ENCODE measurements at places on chromosomes 16 and 17. TPM values are rescaled to one million over a fixed set of nuclear protein-coding genes. Genes with fewer than 3 reads are reported as not detected.

DNA sequence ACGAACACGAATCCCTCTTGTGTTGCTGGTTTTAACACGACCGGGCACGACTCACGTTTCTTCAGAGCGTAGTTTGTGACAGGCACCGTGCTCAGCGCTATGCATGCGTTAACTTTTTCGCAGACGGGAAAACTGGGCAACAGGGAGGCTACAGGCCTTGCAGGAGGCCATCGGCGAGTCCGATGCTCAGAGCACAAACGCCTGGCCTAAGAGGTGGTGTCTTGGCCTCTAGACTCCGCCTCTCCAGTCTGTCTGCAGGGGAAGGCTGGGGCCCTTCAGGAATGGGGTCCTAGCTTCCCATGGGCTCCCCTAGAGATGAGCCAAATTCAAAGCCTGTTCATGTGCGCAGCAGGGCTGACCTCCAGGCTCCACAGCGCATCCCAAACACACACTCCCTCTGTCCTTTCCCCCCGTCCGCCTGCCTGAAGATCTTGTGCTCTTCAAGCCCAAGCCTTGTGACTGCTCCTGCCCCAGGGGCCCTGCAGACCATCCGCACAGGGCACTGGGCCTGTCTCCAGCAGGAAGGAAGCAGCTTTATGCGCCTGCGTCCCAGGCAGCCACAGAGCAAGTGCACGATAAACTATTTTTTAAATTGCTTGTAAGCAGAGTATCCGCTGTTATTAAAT is 3.1 kb downstream of the CLCN7 start:
- DNase-seq, result no peak

DNA sequence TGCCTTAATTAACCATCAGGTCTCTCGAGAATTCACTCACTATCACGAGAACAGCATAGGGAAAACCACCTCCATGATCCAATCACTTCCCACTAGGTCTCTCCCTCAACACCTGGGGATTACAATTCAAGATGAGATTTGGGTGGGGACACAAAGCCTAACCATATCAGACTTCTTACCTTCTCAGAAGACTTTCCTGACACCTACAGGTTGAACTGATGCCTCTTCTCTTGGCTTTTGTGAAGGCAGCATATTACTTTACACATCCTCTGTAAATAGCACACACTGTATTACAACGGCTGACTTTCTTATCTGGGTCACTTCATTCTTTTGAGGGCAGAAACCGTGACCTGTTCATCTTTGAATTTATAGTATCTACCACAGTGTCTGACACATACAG is 23.6 kb downstream of the BMERB1 start:
- no peak for DNase-seq

DNA sequence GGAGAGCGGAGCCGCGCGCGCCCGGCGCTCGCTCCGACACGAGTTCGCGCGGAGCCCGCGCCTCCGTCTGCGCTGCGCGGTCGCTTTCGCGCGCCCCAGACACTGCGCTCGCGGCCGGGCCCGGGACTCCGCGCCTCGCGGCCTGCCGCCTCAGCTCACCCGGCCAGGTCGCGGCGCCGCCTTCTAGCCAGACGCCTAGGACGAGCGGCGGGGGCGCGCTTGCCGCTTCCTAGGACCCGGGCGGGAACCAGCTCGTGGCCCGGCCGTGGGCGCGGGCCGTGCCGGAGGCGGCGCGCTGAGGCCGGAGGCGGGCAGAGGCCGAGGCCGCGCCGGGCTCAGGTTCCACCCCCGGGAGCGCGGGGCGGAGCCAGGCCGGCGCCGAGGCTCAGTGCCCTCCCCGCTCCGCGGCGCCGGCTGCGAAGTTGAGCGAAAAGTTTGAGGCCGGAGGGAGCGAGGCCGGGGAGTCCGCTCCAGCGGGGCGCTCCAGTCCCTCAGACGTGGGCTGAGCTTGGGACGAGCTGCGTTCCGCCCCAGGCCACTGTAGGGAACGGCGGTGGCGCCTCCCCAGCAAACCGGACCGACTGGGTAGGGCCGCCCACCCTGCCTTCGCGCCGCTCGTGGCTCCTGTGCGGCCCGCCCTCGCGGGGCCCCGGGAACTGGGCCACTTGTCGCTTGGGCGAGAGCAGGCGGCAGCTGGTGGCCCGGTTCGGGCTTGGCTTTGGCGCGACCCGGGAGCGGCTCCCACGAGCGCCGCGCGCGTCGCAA is at the start of gene SPHK1:
SPHK1 (plus strand) TSS at position 388 of the 765 bp plus-strand sequence. CDS start 1,036 bp downstream, outside the sequence.
- peak; percentile 77 for DNase-seq

GRCh38 chr16:732936-733335 is 6.0 kb downstream of the HAGHL start:
- DNase-seq, result no peak

GRCh38 chr16:57637965-57638364 is 9.5 kb downstream of the ADGRG1 start:
- DNase-seq, result no peak

- DNase-seq, result no peak
Measured at GRCh38 chr17:16122697-16123434, 92.5 kb downstream of the NCOR1 start.

GRCh38 chr17:28071891-28072606 is 29.6 kb downstream of the NLK start:
- DNase-seq, result no peak

- DNase-seq, result no peak
Measured at GRCh38 chr16:50257876-50258275, 8.5 kb upstream of the ADCY7 start.

- no peak for DNase-seq
Measured at GRCh38 chr17:13806092-13806491, 204.4 kb upstream of the HS3ST3A1 start.

- no peak for DNase-seq
Measured at GRCh38 chr17:10398352-10398751, 23.4 kb downstream of the MYH8 start.

DNA sequence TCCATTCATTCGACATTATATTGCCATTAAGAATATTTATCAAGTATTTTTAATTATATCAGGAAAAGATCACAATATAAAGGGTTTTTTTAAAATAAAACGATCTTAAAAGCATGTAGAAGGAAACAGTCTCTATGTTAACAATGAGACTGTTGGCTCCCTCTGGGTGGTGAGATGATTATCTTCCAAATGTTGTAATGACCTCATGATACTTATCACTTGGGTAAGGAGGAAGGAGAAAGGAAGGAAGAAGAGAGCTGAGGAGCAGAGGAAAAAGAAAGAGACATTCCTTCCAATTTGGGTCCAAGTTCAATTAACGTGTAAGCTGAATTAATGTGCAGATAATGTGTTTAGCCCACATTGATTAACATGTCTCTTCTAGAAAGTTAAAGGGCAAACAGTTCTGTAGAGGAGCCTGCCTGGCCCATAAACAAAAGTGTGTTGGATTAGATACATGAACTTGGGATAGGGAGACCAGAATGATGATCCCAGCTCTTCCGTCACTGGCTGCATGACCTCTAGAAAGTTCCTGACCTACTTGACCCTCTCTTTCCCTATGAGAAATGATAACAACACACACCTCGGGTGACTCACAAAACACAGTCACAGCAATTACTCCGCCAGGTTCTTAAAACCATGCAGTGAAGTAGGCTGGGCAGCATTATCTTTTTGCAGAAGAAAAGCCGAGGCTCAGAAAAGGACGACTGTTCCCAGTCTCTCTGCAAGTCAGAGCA is 32.0 kb downstream of the PIMREG start:
- DNase-seq, result no peak

DNA sequence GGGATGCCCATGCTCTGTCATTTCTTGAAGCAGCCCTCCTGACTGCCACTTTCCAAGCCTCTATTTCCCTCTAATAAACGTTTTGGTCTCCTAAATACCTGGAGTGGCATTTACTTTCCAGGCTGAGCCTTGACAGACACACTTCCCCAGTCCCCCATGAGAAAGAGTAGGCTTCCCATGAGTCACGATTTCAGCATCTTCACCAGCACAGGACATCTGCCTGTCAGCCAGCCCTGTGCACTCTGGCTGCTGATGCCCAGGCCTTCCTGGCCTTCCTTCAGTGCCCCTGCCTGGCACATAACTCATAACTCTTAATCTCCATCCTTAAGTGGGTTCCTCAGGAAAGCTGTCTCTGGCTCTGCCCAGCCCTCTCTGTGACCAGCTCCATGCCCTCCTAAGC is 30.8 kb upstream of the GAS7 start:
- DNase-seq, result no peak

GRCh38 chr17:72862276-72862999 is 230.1 kb downstream of the SLC39A11 start:
- no peak for DNase-seq

DNA sequence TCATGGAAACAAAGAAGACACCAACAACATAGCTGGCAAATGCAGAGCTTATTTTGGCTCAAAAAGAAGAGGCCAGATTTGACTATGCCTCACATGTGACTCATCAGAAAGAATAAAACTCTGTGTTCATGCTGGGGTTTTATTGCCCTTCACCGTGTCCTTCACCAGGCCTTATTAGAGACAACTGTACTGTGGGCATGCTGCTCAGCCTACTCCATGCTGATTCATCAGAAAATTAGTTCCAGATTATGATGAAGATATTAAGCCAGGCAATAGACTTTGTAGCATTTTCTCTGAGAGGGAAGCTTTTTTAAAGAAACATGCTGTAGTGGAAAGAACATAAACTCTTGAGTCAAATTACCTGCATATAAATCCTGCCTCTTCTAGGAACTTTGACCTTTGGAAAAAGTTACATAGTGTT is 89.8 kb downstream of the CYB561 start:
- DNase-seq, result no peak

GRCh38 chr17:44844390-44844830 is 3.3 kb upstream of the HIGD1B start:
- DNase-seq, result no peak

GRCh38 chr16:28990375-28991040 is 5.7 kb downstream of the LAT start:
- DNase-seq, result no peak

GRCh38 chr17:29180034-29180787 is at the start of gene MYO18A:
TSS of gene MYO18A (minus strand) at chr17:29180398. CDS start at chr17:29166940, 13,458 bp downstream.
- peak; percentile 80 for DNase-seq

DNA sequence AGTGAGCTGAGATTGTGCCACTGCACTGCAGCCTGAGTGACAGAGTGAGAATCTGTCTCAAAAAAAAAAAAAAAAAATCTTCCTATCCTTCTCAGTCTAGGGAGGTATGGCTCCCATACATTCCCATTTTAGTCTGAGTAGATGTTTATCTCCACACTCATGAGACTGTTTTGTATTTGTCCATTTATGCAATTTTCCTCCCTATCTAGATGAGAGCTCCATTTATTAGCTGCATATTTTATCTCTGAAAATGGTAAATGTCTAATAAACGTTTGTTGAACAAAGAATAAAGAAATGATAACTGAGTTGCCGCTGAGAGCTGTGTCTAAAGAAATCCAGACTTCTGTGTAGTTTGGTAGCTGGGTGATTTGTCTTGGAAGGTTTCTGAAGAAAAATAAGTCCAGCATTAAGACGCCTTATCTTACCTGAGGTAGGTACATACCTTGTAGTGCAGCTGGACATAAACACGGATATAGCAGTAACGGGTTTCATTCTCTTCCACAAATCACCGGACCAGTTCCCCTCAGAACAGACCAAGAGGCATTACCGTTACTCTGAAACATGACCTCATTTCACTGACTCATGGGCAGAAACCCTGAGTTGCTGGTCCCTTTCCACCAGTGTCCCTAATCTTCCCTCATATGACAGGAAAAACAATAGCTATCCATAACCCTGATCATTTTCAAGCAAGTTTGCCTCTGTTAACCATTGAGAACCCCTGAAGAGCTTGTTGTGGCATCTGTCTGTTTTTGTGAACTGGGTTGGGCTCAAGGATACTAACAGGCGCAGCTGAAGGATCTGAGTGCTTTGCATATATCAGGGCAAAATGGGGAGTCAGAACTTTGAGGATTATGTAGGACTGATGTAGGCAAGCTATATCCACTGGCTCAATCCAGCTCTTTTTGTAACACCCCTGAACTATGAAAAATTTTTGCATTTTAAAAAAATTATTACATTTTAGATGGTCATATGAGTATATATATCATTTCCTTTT is 177.4 kb upstream of the XYLT1 start:
- DNase-seq, result no peak

- no peak for DNase-seq
Measured at GRCh38 chr16:759110-759910, 1.2 kb upstream of the MSLN start.

GRCh38 chr17:4833941-4834680 is 971 bp downstream of the MINK1 start:
- DNase-seq, result no peak

ADAD2 gene
- total RNA-seq, result not detected

KRTAP2-1 gene
- not detected for total RNA-seq

CCL3 gene
- total RNA-seq, result 74.5 TPM

CDH1 gene
- total RNA-seq, result 8.2 TPM

ARL4D gene
- total RNA-seq, result 6.4 TPM

PSME3 gene
- 141 TPM for total RNA-seq

RFNG gene
- total RNA-seq, result 18.7 TPM

CORO6 gene
- 4.1 TPM for total RNA-seq

CLEC3A gene
- total RNA-seq, result not detected

All from activated B cell treated with CpG ODN at 0.5 μM for 24 hours (primary cell).